T-helper 9 cell (primary cell): ENCODE measurements at places on chromosomes 2 and 18.

- DNase-seq: no peak
Measured at GRCh38 chr18:75081486-75081885, 127.5 kb downstream of the PTGR3 start.

GRCh38 chr2:10124538-10125045, 2.1 kb downstream of the RRM2 start:
- peak; percentile 16 for DNase-seq

DNA sequence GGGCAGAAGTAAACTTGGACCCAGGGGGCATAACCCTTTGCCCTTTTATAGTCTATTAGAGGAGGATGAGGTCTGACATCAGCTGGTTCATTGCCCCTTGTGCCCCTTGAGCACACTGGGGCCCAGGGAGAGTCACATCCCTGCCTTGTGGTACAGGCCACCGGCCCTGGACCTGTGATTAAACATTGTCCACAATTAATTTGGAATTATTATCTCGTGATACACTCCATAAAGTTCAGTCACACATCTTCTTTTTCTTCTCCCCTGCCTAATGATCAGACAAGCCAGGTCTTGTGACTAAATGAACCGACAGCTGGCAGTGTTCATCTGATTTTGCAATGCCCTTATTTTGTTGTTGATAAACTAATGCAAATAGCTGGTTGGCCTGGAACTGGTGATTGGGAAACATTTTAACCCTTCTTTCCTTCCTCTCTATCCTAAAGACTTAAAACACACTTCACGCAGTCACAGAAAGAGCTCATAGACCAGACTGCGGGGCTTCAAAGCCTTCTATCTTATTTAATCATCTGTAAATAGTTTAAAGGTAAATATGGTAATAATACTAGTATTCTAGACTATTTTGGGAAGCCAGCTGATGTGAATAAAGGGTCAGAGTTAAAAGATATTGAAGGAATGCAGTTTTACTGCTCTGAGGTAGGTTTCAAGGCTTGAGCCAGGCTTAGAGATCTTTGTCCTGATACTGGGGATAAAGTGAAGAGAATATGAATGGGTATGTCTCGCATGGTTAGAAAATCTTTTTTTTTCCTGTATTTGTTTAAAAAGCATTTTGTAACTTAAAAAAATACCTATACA, 13.4 kb downstream of the IL1R1 start:
- DNase-seq: no peak

GRCh38 chr2:168584911-168585310, 128.8 kb downstream of the CERS6 start:
- DNase-seq: no peak

DNA sequence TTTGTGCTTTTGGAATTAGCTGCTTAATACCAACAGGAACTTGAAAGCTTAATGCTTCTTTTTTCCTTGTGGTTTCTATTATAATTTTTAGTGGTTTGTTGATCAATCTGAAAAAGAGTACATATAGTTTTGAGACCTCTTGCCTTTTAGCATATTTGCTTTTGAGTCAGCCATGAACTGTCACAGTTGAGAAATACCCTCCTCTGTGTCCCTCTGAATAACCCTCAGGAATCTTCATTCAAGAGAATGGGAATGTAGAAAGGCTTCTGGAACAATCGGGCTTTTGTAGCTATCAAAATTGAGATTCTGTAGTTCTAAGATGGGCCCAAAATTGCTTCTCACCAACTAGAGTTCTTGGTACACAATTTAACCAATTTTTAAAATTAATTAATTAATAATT, 451.1 kb upstream of the TRIB2 start:
- DNase-seq: no peak

GRCh38 chr2:28206762-28207161, 185.9 kb upstream of the FOSL2 start:
- no peak for DNase-seq

DNA sequence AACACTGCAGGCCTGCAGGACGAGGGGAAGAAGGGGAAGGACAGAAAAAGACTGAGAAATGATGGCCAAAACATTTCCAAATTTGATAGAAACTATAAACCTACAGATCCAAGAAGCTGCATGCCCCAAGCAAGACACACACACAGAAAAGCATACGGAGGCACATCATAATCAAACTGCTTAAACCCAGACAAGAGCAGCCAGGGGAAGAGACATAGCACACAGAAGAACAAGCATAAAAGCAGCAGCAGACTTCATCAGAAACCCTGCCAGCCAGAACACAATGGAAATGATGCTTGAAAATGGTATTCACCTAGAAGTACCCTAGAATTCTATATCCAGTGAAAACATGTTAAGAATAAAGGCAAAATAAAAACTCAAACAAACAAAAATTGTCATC, 57.2 kb upstream of the RNU4ATAC start:
- DNase-seq: no peak

DNA sequence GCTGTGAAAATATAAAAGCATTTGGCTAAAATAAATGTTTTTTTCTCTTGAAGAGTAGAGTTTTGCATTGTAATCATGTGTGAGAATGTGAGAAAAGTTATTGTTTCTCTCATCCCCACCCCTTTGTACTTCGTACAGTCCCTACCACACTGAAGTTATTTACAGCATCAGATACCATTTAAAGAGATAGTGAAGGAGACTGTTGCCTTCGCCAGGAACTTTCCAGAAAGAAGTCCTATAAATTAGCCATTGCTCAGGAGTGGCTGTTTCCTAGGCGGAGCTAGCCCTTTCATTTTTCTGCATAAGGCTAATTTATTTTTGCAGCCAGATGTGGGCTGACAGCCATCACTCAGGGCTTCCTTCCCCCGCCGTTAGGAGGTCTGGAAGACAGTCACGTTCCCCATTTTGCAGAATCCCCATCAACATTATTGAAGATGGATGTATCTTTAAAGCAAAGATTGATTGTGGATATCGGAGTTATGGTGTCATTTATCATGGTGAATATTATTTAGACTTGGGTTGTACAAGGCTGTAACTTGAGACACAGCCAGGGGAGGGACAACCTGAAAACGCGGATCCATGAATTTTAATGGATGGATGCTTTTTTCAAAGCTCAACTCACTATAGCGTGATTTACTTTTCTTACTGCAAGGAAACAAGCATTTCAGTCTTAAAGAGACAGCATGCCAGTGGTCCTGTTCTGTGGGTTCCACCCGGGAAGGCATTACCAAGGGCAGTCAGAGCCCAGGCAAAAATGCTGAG, 17.1 kb downstream of the TSHZ1 start:
- DNase-seq: no peak
